ENCODE measurements at places on chromosomes 7 and 10. TPM values are rescaled to one million over a fixed set of nuclear protein-coding genes. Genes with fewer than 3 reads are reported as not detected.

The GRIFIN gene
- total RNA-seq = not detected

The HHEX gene
- total RNA-seq = 50.3 TPM

The SH2D4B gene
- total RNA-seq = 0.07 TPM

The ZPBP gene
- total RNA-seq = not detected

The CPA4 gene
- not detected for total RNA-seq

DNA sequence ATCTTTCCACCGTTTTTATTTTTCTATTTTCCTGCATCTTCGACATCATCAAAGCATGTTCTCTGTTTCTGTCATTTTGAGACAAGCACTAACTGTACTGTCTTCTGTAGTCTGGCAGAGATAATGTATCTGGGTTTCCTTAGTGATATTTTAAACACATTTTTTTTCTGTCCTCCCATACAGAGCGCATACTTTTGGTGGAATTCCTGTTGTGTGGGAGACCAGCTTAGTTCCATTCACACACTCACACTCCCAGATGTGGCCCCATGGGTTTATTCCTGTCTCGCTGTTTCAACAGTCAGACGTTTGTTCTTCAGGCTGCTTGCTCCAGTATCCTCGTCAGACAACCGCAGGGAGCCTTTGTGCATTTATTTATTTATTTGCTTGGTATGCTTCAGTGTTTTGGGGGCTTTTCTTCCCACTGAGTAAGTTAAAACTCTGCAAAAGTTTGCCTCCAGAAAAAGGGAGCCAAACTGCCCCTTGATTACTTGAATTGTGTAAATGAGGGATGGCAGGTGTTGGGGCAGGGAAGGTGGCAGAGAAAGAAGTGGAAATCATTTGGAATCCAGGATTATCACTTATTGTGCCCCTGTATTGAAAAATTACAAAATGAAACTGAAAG lies 456.8 kb upstream of the KLF6 start:
- no peak for DNase-seq

DNA sequence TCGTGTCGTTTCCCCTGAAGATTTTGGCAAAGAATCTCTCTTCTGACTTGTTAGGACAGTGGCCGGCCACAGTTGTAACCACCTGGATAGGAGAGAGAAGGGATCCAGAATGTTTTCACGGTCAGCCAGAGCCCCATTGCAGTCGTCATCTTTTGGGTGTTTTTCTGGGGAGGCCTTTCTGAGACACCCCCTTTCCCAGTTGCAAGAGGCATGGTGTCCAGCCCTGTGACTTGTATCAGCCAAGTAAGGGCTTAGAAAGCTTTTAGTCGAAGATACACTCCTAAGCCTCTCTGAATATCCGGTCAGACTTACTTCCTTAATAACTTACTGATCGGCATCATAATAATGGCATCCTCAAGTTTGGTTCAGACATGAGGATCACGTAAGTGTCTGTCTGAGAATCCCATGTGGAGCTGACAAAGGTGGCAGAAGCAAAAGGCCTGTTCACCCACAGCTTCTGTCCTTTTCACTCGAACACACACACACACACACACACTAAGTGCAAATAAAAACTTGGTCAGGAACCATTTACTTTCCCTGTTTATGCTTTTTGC lies 435.7 kb upstream of the GALNT17 start:
- DNase-seq = no peak

All from activated B cell treated with CpG ODN at 0.5 μM for 24 hours (primary cell).